Glomerular endothelial cell (primary cell): ENCODE measurements at places on chromosomes 16 and 17. TPM values are rescaled to one million over a fixed set of nuclear protein-coding genes. Genes with fewer than 3 reads are reported as not detected.

The SMPD3 gene
- not detected in 2 replicates for total RNA-seq

DNA sequence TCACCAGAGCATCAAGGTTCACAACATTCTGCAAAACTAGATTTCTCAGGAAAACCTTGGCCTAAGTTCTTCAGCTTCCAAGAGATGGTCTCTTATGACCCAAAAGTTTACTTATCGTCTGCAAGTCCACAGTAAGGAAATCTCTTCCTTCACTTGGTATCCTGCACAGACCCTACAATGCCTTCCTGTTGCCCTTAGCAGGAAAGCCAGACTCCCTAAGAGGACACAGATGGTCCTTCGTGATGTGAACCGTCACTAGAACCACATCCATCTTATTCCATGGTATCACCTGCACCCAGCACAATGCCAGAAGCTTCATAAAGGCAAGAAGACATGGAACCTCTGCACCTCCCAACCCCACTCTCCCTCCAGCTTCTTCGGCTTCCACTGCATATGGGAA lies 34.1 kb downstream of the CMC2 start:
- DNase-seq = no peak

DNA sequence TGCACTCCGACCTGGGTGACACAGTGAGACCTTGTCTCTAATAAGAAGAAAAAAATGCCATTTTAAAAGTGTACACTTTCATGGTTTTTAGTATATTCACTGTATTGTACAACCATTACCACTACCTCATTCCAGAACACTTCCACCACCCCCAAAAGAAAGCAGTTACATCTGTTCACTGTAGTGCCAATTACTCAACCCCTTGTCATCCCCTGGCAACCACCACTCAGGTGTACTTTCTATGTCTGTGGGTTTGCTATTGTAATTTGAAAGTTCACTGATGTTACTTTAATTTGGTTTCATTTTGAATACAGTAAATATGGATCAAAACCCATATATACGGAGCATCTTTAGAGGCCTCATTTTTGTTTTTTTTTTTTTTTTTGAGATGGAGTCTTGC lies 6.1 kb downstream of the ZG16 start:
- no peak for DNase-seq

- DNase-seq = no peak
These were observed 15.1 kb upstream of the CD300LD start for GRCh38 chr17:74607221-74607620.

DNA sequence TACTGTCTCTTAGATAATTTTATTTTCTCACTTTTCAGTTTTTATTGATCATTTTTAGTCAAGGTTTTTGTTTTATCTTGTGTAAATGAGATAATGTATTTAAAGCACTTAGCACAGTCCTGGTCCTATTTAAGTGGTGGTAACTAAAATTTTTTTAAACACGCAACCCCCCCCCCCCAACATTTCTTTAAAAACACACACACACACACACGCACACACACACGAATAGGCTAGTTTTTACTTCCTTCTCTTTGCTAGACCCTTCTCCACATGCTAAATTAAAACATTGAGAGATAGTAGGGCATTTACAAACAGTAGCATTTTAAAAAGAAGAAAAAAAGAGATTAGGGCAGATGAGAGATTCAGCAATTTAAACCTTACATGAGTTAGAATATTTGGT lies 5.0 kb downstream of the NFATC3 start:
- no peak for DNase-seq

GRCh38 chr16:1790611-1791255 lies 2.8 kb downstream of the IGFALS start:
- no peak for DNase-seq

DNA sequence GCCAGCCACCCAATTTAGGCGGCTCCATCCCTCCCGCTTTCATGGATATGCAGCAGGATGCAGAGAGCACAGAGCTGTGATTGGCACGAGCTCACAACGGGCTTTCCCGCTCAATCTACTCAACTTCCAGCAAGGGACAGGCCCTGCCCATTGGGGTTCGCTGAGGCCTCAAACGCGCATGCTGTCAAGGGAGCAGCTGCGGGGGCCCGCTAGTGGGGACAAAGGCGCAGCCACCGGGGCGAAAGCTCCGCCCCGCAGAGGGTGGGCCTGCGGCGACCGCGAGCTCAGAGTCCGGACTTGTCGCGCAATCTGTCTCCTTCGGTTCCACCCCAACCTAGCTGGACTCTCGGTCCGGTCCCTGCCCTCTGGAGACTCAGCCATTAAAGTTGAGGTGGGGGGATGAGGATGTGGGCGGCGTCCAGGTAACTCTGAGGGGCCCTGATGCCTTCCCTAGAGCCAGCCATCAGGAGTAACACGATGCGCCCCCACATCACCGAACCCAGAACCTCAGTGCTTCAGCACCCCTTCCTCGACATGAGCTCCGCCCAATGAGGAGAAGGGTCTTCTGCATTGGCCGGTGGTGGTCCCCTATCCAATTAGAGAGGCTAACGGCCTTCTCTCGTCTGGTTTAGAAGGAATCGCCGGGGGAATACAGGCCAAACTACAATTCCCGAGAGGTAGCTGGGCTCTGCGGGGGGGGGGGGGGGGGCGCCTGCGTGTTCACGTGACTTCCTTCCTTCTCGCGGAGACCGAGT lies 489 bp upstream of the NFATC3 start:
- no peak for DNase-seq

The KDM6B gene
- total RNA-seq = 4.9 and 16.3 TPM in 2 replicates

GRCh38 chr17:74618451-74618850 lies 5.1 kb downstream of the CD300E start:
- DNase-seq = no peak

The GLIS2 gene
- total RNA-seq = 3.1 and 5.9 TPM in 2 replicates

The ADCY9 gene
- total RNA-seq = 13.6 and 18.3 TPM in 2 replicates

The ITGB3 gene
- total RNA-seq = 111 and 185 TPM in 2 replicates

The CCL8 gene
- 3.6 TPM in 1 of 2 replicates, not detected in the other for total RNA-seq

DNA sequence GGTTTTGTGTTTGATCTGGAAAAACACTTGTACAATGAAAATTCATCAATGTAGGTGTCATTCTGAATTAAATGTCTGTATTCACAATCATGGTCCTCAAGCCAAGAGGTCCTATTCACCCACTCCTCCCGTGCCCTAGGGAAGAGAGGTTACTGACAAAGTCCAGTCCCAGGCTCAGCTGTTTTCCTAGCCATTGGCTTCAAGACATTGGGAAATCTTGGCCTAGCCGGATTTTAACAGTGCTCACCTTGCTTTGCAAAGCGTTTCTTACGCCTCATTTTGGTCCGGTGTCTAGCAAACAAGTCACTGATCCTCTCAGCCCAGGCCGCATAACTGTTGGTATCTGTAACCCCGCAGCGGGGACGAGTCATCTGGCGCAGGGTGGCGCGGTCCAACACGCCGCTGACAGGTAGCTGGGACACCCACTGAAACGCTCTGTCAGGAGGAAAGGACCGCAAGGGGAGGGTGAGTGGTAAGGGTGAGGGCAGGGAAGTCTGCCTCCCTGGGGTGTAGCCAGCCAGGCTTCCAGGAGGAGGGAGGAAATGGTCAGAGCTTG lies 16.7 kb downstream of the MMP28 start:
- DNase-seq = no peak

GRCh38 chr17:74566132-74566753 lies 1.1 kb downstream of the CD300H start:
- no peak for DNase-seq

- DNase-seq = no peak
These were observed 20.0 kb upstream of the FOXJ1 start for GRCh38 chr17:76160896-76161528.

The LPO gene
- total RNA-seq = not detected in 2 replicates

The CFAP119 gene
- 2.0 and 6.5 TPM in 2 replicates for total RNA-seq

- DNase-seq = no peak
These were observed 28.7 kb downstream of the ACSF3 start for GRCh38 chr16:89122322-89122851.

DNA sequence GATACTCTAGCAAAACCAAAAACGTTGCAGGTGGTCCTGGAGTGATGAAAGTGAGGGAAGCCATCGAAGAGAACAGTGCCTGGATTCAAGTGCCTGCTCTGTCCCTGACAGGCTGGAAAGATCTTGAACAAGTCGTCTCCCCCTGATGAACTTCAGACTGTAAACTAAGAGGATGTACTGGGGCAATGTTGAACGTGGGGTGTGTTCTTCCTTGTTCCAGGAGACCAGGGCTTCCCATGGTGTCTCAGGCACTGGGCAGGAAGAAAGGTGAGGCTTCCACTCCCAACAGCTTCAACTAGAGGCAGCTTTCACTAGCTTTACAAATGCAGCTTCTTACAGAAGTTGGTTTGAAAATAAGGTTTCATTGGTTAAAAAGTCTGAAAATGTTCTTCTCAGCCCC lies 21.4 kb upstream of the NF1 start:
- no peak for DNase-seq

GRCh38 chr17:78271419-78272170 lies 40.2 kb downstream of the TMEM235 start:
- no peak for DNase-seq
